T47D (cell line): ENCODE measurements at places on chromosomes 7 and 10.

GRCh38 chr7:18473119-18473518, 22.4 kb upstream of the HDAC9 start:
- no peak for DNase-seq

- no peak for DNase-seq
Observed at GRCh38 chr10:70197235-70197945, 27.1 kb upstream of the SAR1A start.

DNA sequence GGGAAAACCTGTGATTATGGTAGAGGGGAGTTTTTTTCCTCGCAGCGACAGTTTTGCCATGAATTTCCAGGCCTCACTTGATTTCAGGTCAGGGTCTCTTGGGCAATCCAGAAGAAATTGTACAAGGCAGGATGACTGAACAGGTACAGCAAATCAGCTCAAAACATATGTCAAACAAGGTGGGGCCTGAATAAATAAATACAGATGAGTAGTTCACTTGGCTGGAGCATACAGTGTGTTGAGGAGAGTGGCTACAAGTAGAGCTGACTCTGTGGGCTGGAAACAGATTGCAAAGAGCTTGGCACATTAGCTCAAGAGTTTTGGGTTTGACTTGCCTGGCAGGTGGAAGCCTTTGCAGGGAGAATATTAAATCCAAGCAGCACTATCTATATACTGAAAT, 15.0 kb downstream of the GIMAP8 start:
- DNase-seq, result no peak

- DNase-seq, result no peak
Observed at GRCh38 chr7:139748941-139749340, 28.9 kb downstream of the HIPK2 start.

GRCh38 chr7:82286096-82286797, 157.3 kb downstream of the CACNA2D1 start:
- no peak for DNase-seq

DNA sequence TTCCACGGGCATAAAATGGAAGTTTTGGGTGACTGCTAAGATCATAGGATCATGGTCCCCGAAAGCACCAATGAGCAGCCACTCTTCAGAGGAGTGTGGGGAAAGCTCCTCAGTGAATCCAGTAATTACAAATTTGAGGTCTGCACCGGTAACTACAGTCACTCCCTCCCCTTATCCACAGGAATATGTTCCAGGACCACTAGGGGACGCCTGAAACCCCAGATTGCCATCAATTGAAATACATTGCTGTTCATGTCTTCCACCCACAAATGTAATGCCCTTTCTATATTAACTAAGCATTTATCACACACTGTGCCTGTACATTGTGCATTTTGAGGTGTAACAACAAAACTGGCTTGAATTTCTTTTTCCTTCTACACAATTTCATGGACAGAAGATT, 447.9 kb upstream of the PFKP start:
- peak; percentile 11 for DNase-seq

- DNase-seq, result no peak
Observed at GRCh38 chr7:120949393-120949911, 1.1 kb upstream of the ING3 start.

DNA sequence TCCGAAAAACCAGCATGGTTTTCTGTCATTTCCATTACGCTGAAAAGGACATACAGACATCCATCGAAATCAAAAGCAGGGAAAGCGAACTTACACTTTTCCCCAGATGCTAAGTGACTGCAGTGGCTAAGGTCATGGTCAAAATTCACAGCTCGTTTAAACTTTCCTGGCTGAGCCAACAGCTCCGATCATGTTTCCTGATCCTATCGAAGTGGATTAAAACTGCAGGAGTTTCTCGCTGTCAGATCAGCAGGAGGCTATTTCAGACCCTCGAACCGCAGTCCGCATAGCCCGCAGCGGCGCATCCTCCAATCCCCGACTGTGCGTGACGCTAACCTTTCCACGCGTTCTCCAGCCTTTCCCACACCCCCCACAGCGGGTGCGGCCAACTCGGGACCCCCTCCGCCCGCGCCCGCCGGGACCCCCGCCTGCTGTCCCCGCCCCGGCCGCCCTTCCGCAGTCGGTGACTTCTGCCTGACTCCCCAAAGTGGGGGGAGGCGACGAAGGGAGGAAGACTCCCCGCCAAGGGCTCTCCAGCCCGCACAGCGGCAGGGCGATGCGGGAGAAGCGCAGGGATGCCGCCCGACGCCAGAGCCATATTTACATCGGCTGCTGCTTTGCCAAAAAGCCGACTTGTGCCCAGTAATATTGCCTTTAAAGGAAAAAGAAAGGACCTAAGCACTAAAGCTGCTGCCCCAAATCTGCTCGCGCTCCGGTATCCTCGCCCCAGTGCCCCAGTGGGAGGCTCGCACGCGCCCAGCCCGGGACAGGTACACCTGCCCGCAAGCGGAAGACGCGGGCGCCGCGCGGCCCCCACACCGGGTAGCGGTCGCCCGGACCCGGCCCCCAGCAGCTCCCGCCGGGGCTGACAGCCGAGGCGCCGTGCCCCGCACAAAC, 1.2 kb downstream of the PIP4K2A start:
- DNase-seq, result peak; percentile 5
